ENCODE measurements at places on chromosomes 7 and 10. TPM values are rescaled to one million over a fixed set of nuclear protein-coding genes. Genes with fewer than 3 reads are reported as not detected.
A peak's percentile ranks its signal among the peaks of the same experiment; 100 is the strongest.

The CLEC5A gene
- total RNA-seq: 0.94 TPM

The FFAR4 gene
- total RNA-seq: not detected

The DEPP1 gene
- total RNA-seq: not detected

- DNase-seq: no peak
- no peak overlapping the region for H3K4me3 ChIP-seq
- no peaks in the 10 kb centered on the region for H3K36me3 ChIP-seq
- no peaks in the 10 kb centered on the region for H3K4me1 ChIP-seq
- H3K27me3 ChIP-seq: no peaks in the 10 kb centered on the region
These were observed 12.6 kb upstream of the SH2B2 start for GRCh38 chr7:102273749-102274712.

DNA sequence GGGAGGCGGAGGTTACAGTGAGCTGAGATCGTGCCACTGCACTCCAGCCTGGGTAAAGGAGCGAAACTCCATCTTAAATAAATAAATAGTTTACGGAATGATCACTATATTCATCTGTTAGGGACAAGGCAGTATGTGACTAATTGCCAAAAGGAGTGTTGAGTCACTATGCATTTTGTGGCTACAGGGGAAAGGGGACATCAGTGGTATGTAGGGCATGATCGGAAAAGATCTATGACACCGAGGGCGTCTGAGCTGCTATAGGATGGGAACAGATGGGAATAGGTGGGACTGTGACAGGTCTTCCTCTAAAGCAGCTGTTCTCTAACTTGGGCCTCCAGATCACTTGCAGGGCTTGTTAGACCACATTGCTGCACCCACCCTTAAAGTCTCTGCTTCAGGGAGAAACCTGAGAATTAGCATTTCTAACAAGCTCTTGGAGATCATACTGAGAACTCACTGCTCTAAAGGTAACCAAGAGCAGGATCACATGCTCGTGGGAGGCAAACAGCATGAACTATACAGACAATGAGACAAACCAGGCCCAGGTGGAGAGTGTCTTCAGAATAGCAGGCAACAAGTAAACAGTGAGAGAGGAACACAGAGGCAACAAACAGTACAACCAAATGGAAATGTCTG is 65.1 kb upstream of the ITGA8 start:
- peaks cover 38% of the 10 kb centered on the region for H3K36me3 ChIP-seq
- no peaks in the 10 kb centered on the region for H3K4me1 ChIP-seq
- no peak overlapping the region for H3K27ac ChIP-seq

- no peak overlapping the region for H3K4me3 ChIP-seq
- no peaks in the 10 kb centered on the region for H3K27me3 ChIP-seq
These were observed 42.3 kb downstream of the ATAD1 start for GRCh38 chr10:87775766-87776165.

- H3K4me1 ChIP-seq: no peaks in the 10 kb centered on the region
- H3K36me3 ChIP-seq: no peaks in the 10 kb centered on the region
- no peak overlapping the region for H3K27ac ChIP-seq
- no peaks in the 10 kb centered on the region for H3K27me3 ChIP-seq
- DNase-seq: no peak
These were observed 29.8 kb upstream of the FGFR2 start for GRCh38 chr10:121627876-121628581.

DNA sequence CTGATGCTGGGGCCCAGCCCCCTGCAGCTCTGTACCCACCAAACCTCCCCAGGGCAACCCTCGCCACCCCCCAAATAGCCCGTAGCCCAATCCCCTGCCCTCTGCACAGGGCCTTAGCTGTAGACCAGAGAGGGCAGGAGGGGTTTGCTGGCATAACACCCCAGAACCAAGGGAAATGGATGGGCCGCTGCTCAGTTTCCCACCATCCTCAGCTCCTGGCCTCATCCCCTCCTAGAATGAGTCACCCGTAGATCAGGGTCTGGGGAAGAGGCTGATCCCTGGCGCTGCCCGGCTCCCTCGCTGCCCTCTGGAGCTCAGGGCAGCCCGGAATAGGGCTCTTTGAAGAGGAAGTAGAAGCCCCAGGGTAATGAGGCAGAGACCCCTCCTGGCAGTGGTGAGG is 31.2 kb downstream of the LDB3 start:
- DNase-seq: no peak
- H3K36me3 ChIP-seq: no peaks in the 10 kb centered on the region
- H3K27me3 ChIP-seq: no peaks in the 10 kb centered on the region
- H3K27ac ChIP-seq: no peak overlapping the region

- H3K36me3 ChIP-seq: no peaks in the 10 kb centered on the region
- no peak overlapping the region for H3K4me3 ChIP-seq
- no peaks in the 10 kb centered on the region for H3K27me3 ChIP-seq
- DNase-seq: no peak
- H3K27ac ChIP-seq: no peak overlapping the region
- H3K4me1 ChIP-seq: no peaks in the 10 kb centered on the region
These were observed 3.5 kb downstream of the STK31 start for GRCh38 chr7:23713285-23714149.

DNA sequence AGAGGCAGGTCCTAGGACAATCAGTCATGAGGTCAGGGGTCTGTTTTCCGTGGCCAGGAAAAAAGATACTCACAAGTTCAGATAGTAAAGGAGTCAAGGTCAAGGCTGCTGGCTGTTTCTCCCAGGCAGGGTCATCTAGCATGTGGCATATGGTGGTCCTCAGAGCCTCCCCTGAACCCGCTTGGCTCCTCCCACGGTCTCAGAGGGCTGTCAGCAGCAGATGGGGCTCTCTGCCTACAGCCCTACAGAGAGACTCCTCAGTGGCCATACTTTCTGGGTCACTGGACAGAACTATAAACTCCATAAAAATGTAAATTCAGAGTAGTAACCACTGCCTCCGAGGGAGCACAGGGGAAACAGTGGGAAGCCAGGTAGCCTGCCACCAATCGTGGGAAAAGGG is 11.3 kb upstream of the DRGX start:
- H3K4me3 ChIP-seq: no peak overlapping the region
- H3K27ac ChIP-seq: no peak overlapping the region
- H3K4me1 ChIP-seq: no peaks in the 10 kb centered on the region
- DNase-seq: no peak

- H3K4me1 ChIP-seq: peaks cover 46% of the 10 kb centered on the region
- H3K36me3 ChIP-seq: no peaks in the 10 kb centered on the region
- no peaks in the 10 kb centered on the region for H3K27me3 ChIP-seq
- peak overlapping the region; percentile 88 for H3K4me3 ChIP-seq
These were observed 548 bp downstream of the AGAP3 start for GRCh38 chr7:151086802-151087244.

DNA sequence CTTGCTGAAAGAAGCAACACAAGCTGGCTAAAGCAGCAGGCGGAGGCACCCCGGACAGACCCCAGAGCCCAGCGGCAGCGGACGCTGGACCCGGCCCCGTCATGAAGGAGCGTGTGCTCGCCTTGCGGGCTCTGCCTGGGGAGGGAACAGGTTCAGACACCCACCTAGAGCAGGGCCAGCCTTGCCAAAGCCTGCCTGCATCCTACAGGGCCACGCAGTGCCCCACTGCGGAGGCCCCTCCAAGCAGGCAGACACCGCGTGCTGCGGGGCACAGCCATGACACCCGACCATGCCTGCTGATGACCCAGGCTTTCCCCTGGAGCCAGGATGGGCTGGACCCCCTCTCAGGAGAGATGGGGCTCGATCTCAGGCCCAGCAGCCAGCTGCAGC is 91.7 kb downstream of the MAD1L1 start:
- H3K27ac ChIP-seq: no peak overlapping the region
- no peak overlapping the region for H3K4me3 ChIP-seq
- peaks cover 4% of the 10 kb centered on the region for H3K36me3 ChIP-seq

The TPK1 gene
- 26.7 TPM for total RNA-seq

DNA sequence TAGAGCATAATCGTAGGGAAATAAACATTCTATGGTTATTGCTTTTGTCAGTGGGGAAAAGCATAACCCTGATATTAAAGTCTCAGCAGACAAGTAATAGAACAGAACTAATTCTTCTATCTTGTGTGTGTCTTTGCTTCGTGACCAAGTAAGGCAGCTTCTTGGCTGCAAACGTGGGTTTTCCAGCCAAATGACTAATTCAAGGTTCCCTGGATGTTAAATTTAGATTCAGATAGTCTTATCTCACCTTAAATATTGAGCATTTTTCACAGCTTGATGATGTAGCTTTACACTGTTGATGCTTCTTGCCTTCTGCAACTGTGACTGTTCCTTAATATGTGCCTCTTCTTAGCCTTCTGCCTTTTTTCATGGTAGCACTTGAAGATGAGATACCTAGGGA is 113.0 kb downstream of the EXOC4 start:
- no peaks in the 10 kb centered on the region for H3K27me3 ChIP-seq
- no peak overlapping the region for H3K27ac ChIP-seq
- DNase-seq: no peak
- H3K36me3 ChIP-seq: no peaks in the 10 kb centered on the region

GRCh38 chr10:73131913-73132686 is 21.8 kb downstream of the NUDT13 start:
- no peaks in the 10 kb centered on the region for H3K27me3 ChIP-seq
- H3K4me1 ChIP-seq: no peaks in the 10 kb centered on the region
- peaks cover 55% of the 10 kb centered on the region for H3K36me3 ChIP-seq
- no peak overlapping the region for H3K4me3 ChIP-seq
- H3K27ac ChIP-seq: no peak overlapping the region
- DNase-seq: no peak

- peaks cover 2% of the 10 kb centered on the region for H3K27me3 ChIP-seq
- H3K36me3 ChIP-seq: no peaks in the 10 kb centered on the region
- DNase-seq: no peak
- peaks cover 5% of the 10 kb centered on the region for H3K4me1 ChIP-seq
These were observed 296.8 kb downstream of the DNAJB6 start for GRCh38 chr7:157633465-157634185.

The ZNF273 gene
- 8.9 TPM for total RNA-seq

DNA sequence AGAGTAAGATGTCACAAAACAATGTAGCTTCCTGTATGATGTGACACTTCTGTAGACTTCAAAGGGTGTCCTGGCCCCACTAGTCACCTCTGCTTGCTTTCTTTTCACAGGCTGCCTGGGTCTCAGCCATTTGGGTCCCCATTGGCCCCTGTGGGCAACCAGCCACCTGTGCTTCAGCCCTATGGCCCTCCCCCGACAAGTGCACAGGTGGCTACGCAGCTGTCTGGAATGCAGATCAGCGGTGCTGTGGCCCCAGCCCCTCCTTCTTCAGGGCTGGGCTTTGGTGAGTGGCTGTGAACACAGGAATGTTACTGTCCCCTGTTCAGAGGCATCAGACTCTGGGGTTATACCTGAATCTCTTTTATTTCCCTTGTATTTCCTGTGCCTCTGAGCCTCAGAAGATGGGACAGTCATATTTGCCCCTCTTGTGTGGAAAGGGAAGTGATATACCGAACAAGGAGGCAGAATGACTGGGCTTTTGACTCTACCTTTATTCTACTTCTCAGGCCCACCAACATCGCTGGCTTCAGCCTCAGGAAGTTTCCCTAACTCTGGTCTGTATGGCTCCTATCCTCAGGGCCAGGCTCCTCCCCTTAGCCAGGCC is 15.4 kb downstream of the SEC24C start:
- H3K36me3 ChIP-seq: peaks cover 50% of the 10 kb centered on the region
- H3K4me1 ChIP-seq: peaks cover 62% of the 10 kb centered on the region
- DNase-seq: peak; percentile 73
- H3K27ac ChIP-seq: peak overlapping the region; percentile 48

- H3K36me3 ChIP-seq: no peaks in the 10 kb centered on the region
- no peak within 1 kb of the TSS for H3K4me3 ChIP-seq
- no peaks in the 10 kb centered on the region for H3K4me1 ChIP-seq
- no peaks in the 10 kb centered on the region for H3K27me3 ChIP-seq
These were observed at the start of gene LRRC17 for GRCh38 chr7:102912742-102913141. Gene LRRC17, plus strand, starts transcription at chr7:102913000. Its CDS starts 20,914 bp downstream, at chr7:102933914.

The CPXM2 gene
- not detected for total RNA-seq

DNA sequence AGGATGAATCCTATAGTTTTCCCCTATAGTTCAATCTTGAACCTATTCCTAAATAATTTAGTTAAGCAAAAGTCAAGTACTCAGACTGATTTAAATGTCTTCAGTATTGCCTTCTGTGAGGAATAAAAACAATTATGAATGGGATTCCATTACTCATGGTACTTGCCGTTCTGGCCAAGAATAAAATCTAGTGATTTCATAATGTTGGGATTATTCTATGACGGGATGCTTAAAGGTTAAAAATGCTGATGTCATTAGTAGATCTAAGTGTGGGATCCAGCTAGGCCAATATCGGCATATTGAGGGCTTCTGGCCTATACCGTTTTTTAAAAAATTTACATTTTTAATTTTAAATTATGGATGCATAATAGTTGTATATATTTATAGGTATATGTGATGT is 5.3 kb downstream of the BPGM start:
- H3K27ac ChIP-seq: no peak overlapping the region
- no peaks in the 10 kb centered on the region for H3K27me3 ChIP-seq
- no peaks in the 10 kb centered on the region for H3K36me3 ChIP-seq
- H3K4me1 ChIP-seq: peaks cover 17% of the 10 kb centered on the region
- no peak for DNase-seq
- no peak overlapping the region for H3K4me3 ChIP-seq

The DLG5 gene
- 3.2 TPM for total RNA-seq

The TLL2 gene
- not detected for total RNA-seq

- peak overlapping the region; percentile 36 for H3K27ac ChIP-seq
- peaks cover 41% of the 10 kb centered on the region for H3K4me1 ChIP-seq
- no peak overlapping the region for H3K4me3 ChIP-seq
- H3K36me3 ChIP-seq: peaks cover under 1% of the 10 kb centered on the region
These were observed 6.0 kb downstream of the IL15RA start for GRCh38 chr10:5971315-5971832.

The CALY gene
- total RNA-seq: 6.4 TPM

The NODAL gene
- total RNA-seq: not detected

GRCh38 chr10:74821501-74821900 is 4.9 kb upstream of the KAT6B start:
- no peak overlapping the region for H3K4me3 ChIP-seq
- no peak overlapping the region for H3K27ac ChIP-seq
- DNase-seq: no peak
- no peaks in the 10 kb centered on the region for H3K27me3 ChIP-seq

The PNLIPRP1 gene
- not detected for total RNA-seq

The SPDYE2B gene
- not detected for total RNA-seq
